Right cardiac atrium (tissue), 5 donors: ENCODE measurements at places on chromosomes 5 and 9.

- DNase-seq = no peak
Measured at GRCh38 chr5:38297830-38298608, 39.7 kb downstream of the EGFLAM start.

DNA sequence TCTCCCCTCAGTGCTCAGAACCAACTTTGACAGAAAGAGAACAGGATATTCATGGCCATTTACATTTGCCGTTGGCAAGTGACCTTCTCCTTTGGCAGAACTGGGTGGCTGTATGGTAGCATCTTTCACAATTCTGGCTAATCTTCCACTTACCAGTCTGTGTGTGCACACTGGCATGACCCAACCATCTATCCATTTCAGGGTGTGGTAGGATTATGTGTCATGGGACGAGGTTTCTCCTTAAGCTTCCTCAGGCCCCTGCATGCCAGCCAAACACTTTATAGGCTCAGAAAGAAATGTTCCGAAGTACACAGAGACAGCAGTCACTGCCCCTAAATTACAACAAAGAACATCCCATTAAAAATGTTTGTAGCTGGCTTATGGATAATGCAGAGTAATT, 497.1 kb downstream of the NFIB start:
- no peak for DNase-seq

- DNase-seq = no peak
Measured at GRCh38 chr9:13860946-13861640, 452.8 kb downstream of the NFIB start.

DNA sequence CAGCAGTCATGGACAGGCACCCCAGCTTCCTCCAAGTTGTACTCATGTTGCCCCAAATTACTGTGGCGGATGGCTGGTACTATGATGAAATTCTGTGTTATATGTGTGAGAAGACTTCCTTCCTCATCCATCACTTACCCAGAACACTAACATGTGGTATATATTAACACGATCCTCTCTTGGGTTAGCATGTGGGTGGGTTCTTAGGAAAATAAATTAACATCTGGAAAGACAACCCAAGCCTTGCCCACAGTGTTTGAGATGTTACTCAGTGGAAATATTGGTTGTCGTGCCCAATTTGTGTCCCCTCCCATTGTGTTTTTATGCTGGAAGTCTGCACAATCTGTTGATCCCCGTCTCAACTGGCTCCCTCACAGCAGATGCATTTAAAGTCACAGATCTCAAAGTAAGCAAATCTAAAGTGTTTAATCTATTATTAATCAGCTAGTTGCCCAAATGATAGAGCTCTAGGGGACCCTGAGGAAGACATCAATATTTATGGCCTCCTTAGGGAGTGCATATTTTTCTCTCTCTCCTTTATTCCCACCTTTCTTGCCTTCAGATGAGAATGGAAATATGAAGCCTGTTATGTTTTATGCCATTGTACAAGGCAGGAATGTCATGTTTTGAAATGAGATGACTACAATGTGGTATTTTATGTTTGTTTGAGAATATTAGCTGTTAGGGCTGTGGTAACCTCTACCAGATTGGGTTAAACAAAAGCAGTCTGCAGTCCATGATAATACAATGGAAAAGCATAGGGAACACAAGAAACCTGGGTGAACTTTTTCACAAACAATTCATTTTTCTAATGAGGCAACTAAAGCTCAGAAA, 93.9 kb downstream of the GRIA1 start:
- DNase-seq = no peak

DNA sequence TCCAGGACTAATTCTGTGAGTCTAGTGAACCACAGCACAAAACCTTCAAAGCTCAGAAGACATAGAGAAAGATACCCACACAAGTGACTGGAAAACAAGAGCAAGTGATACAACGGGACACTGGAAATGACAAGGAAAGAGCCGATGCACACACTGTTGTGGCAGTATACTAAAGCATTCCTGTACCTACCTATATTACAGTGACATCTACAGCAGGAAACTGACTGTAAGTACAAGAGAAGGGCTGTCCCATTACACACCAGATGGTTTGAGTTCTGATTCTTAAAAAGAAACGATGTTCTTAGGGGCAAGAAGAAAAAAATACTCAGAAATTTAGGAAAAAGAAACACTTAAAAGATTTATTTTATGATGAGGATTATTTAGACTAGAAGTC, 18.5 kb downstream of the TMEM245 start:
- no peak for DNase-seq

GRCh38 chr9:101915482-101915881, 177.0 kb upstream of the GRIN3A start:
- no peak for DNase-seq

- DNase-seq = no peak
Measured at GRCh38 chr9:2340046-2340760, 281.4 kb upstream of the VLDLR start.

- DNase-seq = no peak
Measured at GRCh38 chr9:126527109-126527825, 86.5 kb upstream of the LMX1B start.

DNA sequence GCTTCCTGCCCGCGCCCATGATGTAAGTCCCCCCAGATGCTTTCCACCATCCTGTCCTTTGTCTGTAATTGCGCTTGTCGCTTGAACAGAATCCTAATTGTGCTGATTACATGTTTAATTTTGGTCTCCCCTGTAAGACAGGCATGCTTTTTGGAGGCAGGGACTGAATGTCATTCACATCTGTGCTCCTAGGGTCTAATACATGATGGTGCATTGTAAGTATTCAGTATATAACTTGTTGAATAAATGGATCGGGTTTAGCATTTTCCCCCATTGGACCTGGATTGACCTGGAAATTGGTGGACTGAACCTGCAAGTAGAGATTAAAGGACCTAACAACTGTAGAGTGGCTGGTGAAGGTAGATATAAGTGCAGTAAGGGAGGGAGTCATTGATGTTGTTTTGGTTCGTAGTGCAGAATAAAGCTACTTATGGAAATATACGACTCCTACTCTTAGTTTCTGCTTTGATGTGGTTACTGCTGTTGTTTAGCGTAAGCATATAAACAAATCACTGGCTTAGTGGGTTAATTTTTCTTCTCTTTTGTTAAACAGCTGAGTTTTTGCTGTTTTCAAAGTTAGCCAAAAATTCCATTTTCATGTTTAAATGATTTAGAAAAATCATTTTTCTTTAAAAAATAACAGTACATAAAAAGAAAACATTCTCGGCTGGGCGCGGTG, 57.3 kb downstream of the TRIO start:
- DNase-seq = no peak

DNA sequence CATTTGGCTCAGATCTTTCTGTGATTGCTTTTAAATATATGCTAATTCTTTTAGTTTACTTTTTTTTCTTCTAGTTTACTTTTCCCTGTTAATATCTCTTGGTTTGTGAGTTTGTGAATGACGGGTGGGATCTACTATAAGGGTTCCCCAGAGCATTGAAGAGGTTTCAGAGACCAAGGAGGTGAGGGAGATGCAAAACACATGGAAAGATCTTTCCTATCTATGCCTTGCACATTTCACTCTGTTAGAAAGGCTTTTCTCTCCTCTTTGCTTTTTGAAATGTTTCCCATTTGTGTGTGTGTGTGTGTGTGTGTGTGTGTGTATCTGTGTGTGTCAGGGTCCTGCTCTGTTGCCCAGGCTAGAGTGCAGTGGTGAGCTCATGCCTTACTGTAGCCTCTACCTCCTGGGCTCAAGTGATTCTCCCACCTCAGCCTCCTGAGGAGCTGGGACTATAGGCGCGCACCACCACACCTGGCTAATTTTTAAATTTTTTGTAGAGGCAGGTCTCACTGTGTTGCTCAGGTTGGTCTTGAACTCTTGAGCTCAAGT, 50.7 kb downstream of the CNTLN start:
- no peak for DNase-seq

DNA sequence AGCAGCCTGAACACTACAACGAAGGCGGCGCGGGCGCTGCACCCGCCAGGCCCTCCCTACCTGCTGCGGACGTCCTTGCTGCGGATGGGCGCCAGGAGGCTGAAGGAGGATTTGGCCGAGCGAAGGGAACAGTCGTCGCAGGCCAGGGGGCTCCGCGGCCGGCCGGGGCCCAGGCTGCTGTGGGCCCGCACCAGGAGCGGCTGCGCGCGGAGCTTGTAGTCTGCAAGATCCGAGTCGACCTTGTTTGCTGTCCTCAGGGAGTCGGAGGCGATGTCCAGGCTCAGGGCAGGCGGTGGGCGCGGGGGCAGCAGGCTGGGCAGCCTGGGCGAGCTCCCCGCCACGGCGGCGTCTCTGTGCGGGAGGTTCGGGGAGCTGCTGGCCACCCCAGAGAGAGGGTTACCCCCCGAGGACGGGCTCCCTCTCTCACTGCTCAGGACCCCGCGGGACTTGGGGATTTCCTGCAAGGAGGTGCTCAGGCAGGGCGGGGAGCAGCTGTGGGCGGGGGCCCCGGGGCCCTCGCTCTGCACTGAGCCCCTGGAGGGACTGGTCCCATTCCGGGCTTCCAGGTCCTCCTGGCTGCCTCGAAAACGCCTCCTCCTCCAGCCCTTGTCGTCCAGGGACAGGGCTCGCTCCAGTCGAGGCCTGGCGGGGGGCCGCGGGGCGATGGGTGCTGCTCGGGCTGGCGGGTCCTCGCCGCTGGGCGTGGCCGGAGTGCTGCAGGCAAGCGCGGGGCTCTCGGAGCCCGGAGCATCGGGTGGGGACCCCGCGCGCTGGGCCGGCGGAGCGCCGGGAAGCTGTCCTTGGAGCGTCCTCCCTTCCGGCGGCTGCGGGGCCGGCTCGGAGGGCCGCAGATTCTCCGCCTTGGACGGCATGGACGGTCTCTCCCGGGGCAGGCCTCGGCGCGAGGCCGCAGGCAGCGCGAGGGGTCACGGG, 831 bp downstream of the INPP5E start:
- DNase-seq = peak; percentile 74

DNA sequence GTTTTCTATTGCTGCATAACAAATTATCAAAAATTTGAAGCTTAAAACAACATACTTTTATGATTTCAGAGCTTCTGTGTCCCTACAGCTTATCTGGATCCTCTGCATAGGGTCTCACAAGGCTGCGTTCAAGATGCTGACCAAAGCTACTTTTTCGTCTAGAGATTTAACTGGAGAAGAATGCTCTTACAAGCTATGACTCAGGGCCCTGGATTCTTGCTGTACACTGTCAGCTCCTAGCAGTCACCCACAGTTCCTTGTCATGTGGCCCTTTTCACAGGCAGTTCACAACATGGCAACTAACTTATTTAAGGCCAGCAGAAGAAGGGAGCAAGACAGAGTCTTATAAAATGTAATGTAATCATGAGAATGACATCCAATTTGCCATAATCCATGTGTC, 70.8 kb upstream of the FAM174A start:
- no peak for DNase-seq

DNA sequence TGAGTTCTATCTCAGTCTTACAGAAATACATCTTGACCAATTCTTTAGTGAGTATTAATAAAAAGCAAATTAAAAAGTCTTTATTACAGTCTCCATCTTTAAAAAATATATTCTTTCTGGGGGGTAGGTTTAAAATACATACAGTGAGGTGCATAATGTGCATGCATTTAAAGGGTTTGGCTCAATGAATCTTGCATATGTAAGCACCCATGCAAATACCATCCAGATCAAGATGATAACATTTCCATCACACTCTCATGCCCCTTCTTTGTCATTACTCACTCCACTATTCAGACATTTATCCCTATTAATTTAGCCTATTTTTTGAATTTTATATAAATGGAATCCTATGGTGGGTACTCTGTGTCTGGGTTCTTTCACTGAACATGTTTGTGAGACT, 113.0 kb downstream of the APBA1 start:
- no peak for DNase-seq

- no peak for DNase-seq
Measured at GRCh38 chr5:55668356-55668755, 43.8 kb downstream of the SLC38A9 start.

DNA sequence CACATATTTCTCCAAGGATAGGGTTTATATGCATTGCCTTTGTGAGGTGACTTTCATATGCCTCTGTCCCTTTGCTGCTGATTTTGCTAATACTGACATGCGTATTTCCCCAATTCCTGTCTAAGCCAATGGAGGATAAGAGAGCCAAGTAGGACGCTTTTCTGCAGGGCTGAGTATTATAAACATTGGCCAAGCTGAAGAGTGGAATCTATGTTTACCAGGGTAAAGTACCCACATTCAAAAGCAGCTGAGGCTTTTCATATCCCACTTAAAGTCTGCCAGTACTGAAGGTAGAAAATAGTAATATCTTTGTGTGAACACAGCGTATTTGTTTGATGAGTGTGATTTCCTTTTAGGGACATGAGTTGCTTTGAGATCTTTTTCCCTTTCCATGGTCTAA, 128.8 kb upstream of the GPR151 start:
- DNase-seq = no peak

DNA sequence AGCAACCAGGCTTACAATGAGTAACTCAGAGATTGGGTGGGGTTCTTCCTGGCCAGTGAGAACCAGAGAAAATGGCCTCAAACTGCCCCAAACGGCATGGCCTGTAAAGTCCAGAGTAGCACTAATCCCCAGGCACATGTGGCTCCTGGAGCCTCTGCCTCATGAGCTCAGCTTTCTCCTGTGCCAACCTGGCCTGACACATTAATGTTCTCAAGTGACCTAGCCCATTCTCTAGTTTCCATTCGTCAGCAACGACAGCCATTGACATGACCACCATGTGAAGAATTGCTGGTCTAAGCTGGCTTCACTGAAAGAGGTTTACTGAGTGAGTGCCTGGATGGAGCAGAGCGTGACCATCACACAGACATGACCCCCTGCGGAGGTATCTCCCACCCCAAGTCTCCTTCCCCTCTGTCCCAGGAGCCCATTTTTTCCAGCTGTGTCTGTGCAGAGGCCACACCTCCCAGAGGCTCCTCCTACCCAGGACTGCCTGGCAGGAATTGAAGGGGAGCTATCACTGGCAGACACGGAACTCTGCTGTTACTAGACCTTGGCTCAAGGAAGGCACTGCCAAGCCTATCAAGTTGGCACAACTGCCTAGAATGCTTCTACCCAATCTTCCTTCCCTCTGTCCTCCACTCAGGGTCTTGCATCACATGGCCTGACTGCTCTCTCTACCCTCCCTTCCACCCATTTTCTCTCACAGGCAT, 59.0 kb upstream of the BOD1 start:
- no peak for DNase-seq

DNA sequence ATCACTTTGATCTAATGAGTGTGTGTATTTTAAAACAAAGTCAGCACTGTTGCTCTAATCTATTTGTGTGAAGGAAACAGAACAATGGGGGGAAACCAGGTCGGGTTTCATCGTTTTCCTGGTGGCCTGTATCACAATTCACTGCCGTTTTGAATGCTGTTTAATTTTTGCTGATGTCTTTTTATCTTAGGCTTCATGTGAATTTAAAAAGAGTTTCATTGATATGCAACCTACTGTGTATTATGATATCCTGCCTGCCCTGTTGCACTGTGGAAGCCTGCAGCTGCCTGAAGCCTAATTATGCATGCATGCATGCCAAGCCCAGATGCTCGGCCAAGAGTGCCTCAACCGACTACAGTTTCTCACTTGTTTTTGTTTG, 307.5 kb downstream of the ZNF608 start:
- no peak for DNase-seq

DNA sequence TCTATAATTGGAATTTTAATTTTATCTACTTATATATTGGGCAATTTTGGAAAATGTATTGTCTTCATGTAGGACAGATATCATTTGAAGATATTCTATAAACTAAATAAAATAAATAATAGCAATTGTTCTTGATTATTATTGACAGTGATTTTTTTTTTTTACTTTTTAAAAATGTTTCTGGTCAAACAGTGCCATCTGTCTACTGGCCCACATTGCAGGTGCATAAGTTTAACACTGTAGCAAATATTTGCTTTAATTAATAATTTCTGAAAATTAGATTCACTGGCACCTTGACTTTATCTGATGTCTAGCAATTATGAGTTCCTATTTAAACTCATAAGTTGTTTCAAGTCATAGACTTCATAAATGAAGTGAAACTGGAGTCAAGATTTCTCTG, 41.1 kb upstream of the ISOC1 start:
- no peak for DNase-seq
